ENCODE measurements at places on chromosomes 2 and 18.
A peak's percentile ranks its signal among the peaks of the same experiment; 100 is the strongest.

DNA sequence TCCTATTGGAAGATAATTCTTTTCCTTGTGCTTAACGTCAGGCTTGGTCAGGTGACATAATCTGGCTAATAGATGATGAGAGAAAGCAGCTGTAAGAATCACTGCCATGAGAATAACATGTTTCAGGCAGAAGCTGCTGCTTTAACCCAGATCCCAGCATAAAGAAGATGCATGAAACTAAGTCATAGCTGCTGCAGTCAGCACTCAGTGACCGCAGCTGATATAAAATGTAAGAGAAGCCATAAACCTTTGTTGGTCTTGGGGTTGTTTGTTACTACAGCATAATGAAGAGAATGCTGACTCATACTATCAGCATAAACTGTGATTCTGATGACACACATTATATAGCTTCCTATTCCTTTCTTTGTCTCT is 274.3 kb upstream of the TRIB2 start:
- no peak for DNase-seq

GRCh38 chr18:72940986-72941385 is 73.2 kb upstream of the NETO1 start:
- DNase-seq, result no peak

DNA sequence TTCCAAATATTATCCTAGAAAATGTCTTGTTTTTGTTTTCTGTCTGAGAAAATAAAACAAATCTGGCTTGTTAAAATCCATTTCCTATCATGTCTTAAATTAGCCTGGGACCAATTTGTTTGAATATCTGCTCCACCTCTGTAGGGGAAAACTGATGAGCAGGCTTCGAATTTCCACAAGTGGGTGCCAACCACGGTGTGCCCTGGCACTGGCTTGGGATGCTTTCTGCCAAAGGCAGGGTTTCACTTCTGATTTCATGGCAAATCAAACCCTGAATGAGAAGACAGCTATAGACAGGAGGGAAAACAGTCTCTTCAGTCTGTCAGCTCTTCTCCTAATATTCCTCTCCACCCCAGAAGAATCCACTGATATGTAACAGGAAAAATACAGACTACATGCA is 33.7 kb upstream of the STAT4 start:
- DNase-seq, result no peak

DNA sequence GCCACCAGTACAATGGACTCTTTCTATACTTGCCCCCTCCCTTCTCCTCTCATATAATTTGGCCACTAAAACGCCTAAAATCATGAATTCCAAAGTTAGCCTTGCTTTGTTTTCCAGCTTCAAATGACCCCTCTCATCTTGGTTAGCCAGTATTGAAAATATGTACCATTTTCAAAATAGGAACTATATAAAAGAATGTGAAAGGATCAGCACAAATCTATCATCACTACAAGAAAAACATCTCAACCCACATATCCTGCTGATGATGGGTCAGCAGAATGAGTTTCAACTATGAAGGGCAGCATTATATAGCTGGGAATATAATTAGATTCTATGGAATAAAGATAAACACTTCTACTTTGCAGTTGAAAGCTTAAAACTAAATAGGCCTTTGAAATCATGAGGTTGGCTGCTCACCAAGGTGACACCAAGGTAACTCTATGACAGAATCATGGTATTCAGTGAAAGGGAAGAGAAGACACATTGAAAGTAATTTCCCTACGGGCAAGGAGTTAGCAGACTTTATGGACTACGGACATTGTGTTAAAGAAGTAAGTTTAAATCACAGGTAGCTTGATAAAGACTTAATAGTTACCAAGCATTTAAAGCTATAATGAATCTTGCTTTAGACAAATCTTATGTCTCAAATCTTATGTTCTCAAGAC is 873.0 kb downstream of the CPS1 start:
- DNase-seq, result no peak

DNA sequence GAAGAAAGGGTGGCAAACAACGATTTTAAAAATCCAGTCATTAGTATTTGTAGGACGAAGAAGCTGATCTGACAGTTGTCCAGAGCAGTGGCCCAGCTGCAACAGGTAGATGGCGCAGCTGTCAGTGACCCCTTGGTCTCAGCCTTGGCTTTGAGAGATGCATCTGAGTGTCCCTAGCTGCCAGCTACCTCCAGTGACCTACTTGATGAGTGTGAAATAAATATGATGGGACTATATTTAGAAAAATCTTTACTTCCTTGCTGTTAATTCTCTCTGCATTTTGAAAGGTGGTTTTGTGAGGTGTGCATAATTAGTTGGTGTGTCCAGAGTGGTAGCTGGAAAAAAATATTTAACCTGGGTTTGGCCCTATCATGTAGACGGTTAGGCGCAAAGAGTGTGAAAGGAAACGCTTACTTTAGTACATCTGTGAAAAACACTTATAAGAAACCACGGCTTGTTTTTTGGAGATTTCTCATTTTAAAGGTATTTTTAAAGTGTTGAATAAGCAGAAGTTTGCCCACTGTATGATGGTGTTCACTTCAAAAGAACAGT is 963 bp downstream of the INPP1 start:
- DNase-seq, result no peak

GRCh38 chr2:2222931-2223330 is 108.1 kb downstream of the MYT1L start:
- no peak for DNase-seq

DNA sequence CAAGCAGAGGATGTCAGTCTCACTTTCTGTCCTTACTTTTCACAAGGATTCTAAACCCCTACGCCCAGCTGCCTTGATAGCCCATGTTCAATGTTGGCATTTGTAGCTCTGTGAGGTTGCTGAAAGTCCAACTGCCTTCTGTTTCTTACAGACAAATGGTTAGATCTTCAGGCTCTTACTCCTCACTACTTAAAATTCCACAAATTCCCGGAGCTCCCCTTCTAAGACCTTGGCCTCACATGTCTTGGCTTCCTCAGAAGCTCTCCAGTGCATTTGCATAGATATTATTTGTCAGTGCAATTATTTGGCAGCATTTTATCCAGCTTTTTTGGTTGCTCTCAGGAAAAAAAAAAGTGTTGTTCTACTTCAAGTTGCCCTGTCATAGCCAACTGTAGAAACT is 453.7 kb upstream of the CELF4 start:
- no peak for DNase-seq

DNA sequence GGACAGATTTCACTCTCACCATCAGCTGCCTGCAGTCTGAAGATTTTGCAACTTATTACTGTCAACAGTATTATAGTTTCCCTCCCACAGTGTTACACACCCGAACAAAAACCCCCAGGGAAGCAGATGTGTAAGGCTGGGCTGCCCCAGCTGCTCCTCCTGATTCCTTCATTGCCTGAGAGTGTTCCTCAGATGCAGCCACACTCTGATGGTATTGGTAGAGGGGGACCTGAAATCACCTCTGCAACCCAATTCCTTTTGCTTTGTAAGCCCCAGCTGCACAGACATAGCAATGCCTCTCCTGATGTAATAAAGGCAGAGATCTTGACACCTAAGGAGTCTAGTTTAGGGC is 1529.8 kb downstream of the RPIA start:
- DNase-seq, result no peak

DNA sequence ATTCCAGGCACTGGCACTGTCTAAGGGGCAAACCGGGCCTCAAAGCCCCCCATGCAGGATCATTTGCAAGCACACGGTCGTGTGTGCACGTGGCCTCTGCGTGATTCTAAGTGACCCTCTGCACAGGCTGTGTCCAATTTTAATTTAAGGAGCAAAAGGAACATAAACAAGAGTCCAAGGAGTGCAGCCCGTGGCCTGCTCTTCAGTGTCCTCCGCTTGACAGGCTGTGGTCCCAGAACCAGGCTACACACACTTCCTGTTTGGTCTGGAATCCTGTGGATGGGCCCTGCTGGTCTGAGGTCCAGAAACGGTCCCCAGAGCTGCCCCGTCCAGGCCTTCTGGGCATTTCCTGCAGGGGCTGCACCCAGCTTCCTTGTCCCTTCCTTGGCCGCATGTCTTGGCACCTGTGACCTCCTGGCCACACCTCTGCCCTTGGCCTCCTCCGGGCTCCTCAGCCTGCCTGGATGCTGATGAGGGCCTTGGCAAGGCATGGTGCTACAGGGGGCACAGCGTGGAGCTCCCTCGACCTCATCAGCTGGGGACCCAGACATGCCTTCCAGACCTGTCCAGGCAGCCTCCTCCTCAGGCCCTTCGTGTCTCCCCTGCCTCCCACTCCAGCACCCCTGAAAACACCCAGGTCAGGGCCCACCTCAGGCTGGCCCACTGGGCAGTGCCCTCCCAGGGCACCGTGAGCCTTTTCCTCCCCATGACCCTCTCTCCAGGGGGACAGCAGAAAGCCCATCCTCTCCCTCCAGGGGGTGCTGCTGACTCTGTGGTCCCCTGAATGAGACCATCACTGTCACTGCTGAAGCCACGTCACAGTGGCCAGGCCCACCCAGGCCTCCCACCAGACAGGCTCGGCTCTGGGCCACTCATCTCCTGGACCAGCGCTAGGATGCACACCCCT is 136.4 kb upstream of the GPC1 start:
- DNase-seq, result peak; percentile 12

DNA sequence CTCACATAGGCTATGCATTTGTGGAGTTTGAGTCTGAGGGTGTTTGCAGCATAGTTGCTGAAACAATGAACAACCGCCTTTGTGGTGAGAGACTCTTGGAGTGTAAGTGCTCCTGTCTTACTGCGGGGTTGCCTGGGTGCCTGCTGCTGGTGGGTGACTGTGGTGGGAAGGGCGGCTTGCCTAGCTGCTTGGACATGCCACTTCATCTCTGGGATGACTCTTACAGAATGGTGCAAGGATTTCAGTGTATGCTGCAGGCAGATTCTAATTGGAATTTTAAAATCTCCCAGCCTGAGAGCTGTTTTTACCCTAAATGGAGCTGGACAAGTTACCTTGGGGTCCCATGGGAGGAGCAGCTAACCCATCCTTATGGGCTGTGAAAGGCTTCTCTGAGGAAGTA is 50.1 kb downstream of the CYP27C1 start:
- DNase-seq, result no peak

DNA sequence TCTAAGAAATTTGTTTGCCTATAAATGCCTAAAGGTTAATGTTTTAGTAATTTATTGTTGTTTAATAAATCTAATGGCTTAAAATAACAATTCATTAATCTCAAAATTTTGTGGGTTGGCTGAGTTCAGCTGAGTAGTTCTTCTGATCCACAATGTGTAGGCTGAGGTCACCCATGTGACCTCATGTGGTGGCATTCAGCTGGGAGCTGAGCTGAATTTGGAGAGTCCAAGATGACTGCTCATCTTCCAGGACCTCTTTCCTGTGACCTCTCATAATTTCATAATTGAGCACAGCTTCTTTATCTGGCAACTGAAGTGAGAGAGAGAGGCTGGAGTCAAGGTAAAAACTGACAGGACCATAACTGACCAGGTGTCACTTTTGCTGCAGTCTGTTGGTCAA is 132.4 kb downstream of the TXNL1 start:
- no peak for DNase-seq

GRCh38 chr2:164917296-164917903 is 37.9 kb downstream of the SLC38A11 start:
- no peak for DNase-seq

GRCh38 chr2:102340778-102341177 is 14.8 kb upstream of the IL18R1 start:
- DNase-seq, result no peak

- DNase-seq, result no peak
Measured at GRCh38 chr2:166344286-166345113, 31.2 kb downstream of the SCN9A start.

- DNase-seq, result no peak
Measured at GRCh38 chr2:215695861-215696260, 260.0 kb upstream of the FN1 start.

DNA sequence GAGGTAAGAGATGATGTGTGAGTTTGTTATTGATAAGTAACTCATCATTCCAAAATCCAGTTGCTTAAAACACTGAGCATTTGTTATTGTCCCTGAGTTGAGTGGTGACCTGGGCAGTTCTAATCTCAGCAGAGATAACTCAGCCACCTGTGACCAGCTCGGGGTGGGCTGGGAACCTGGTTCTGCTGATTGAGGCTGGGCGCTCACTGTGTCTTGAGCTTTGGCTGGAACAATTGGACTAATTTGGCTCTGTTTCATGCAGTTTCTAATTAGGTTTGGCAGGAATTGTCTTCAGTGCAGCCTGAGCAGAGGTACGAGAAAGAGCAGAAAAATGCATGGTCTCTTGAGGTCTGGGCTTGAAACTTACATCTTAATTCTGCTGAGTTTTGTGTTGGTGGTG is 144.7 kb downstream of the RNF144A start:
- no peak for DNase-seq

GRCh38 chr2:11923935-11924334 is 177.5 kb downstream of the LPIN1 start:
- no peak for DNase-seq

DNA sequence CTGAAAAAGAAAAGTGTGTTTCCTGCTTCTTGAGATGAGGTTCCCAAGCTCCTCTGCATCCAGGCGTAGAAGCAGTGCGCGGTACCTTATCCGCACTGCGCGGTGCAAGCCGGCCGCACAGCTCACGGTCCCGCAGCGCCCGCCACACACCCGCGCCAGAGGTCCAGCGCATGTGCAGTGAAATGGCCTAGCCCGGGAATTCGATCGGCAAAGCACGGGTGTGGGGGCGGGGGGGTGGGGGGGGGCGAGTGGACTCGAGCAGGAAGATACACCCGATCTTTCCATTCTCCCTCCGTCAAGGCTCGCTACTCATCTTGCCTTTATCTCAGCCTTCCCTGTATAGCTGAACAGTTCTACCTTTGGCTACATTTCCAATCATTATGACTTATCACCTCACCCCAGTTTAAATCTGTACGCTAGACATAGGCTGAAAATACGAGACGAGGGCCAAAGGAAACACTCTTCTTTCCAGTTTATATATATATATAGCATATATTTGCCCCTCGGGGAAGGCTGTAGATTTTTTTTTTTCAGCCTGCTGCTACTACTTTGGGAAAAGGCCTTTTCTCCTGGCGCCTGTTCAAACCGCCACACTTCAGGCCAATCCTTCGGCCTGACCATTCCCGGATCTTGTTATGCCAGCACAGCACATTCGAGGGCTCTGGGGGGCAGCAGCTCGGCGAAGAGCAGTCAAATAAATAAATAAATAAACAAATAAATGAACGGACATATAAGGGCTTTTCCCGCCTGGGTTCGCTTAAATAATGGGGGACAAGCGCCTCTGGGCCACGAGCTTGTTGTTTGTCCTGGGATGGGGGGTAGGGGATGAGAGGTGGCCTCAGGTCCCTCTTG is 10.4 kb downstream of the HOXD8 start:
- no peak for DNase-seq

DNA sequence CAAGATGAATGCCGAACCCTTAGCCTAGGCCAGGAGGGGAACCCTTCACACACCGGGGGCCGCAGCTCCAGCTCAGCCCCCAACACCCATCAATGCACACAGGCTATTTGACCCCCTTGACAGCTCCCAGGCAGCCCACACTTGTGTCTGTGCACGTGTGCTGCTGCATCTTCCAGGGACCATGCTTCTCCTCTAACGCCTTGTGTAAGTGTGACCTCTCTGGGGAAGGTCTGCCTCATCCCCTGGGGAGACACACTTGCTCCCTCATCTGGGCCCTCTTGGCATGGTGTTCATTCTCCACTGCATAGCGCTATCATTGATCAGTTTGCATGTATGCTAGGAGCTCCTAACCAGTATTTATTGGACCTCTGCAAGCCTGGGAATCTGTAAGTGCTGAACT is 120.0 kb upstream of the FHL2 start:
- DNase-seq, result peak; percentile 23

Measured in upper lobe of left lung (tissue), 6 donors.